ENCODE measurements at places on chromosomes 1 and 21.

DNA sequence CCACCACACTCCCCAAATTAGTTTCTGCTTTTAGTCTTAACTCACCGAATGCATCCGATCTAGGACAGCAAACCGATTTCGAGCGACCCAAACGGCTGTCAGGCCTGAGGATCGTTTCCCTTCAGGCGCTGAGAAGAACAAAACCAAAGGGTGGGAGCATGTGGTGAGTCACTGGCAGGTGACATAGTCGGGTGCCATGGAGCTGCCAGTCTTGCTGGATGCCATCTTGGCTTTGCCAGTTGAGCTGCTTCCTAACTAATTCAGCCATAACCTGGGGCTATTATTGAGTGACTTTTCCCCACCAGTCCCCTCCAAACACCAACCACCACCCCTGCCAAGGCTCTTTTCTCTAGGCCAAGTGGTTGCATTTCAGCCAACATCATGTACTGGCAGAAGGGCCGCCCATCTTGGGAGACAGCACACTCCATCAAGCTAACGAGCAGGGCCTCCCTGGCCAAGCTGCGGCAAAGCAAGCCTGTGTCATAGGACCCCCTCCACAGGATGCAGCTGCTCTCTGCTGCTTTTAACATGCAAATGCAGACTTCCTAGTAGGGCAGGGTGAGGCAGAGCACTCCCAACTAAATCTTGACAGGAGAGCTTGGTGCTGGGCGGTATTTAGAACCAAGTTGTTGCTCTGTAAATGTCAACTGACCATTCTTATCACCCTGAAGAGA, 22.3 kb upstream of the PEX19 start:
- DNase-seq = no peak

DNA sequence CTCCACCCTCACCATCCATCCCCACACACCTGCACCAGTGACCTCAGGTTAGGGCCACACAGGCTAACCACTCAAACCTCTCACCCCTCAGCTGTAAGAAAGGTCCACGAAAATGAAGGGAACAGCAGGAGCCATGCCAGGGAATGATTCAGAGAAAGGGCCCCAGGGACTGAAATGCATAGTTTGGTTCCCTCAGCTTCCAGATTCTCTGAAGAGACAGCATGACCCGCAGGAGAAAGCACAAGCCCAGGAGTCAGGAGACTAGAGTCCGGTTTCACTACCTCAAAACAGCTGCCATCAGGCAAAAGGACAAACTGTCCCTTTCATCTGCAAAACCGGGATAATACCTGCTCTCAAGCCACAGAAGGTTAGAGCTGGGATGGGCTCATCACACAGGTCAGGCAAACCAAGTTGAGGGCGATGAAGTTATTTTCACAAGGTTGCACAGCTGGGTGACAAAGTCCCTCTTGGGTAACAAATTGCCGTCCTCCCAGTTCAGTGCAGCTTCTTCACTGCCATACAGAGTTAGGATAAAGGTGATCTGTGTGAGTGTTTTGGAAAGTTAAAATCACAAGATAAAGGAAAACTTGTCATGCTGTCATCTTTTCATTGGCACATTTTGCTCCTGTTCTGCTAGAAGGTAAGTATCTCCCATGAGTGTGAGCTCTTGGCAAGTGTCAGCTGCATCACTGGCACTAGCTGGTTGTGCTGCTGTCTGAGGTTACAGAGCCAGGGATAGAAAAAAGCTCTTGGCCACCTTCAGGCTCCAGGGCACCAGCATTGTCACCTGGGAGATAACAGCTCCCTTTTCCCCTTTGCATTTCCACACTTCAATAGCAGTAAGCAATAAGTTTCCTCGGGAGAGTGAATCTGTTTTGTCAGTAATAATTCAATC, 120.4 kb downstream of the KCNH1 start:
- DNase-seq = no peak

- no peak for DNase-seq
Measured at GRCh38 chr1:221734187-221734586, 7.7 kb downstream of the DUSP10 start.

DNA sequence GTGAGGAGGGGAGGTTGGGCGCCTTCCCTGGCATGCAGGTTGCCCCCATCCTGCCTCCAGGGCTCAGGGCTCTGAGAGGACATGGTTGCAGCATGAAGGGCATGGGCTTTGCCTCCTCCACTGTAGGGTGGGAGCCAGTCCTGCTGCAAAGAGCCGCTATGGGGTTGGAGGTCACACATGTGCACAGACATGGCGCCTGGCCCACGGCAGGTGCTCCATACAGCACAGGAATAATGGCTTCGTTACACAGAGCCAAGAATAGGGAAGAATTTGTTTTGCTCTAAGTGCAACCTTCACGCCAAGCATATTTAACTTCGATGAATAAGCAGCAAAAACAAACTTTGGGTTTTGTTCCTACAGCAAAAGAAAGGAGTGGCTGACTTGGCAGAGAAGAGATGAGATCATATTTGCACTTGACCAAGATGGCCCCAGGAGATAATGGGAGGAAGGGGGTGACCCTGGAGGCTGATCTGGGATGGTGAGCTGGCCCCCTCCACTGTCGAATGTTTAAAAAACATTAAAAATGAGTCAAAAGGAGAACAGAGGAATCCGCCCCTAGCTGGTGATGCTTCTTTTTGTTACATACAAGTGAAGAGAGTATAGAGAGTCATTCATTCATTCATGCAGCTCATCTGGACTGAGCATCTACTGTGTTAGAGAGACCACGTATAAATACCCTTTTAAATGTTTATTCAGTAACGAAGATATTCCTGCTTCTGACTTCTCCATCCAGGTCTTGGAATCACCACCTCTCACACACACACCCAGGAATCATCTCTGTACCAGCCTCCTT, 12.4 kb upstream of the C2CD2 start:
- no peak for DNase-seq

DNA sequence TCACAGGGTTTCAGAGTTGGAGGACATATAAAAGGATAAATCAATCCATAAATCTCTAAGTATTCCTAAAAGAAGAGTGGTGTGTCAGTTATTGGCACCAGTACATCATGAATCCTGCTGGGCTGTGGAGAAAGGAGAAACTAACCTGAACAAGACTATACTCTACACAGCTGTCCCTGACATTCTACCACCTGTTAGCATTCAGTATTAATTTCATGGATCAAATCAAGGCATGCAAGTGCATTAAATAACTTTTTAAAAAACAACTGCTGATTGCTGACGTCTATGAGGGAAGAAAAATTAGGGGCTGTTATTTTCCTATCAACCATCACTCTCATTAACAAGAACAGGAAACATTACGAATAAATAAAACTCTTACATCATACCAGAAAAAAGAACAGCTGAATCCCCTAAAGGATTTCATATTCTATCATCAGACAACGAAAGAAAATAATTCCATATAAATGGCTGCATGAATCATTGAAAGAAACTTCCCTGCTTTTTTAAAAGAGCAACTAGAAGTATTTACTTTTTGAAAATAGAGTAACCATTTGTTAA, 121.7 kb downstream of the ATF6 start:
- DNase-seq = no peak

GRCh38 chr1:223041481-223041880, 101.6 kb downstream of the TLR5 start:
- DNase-seq = no peak

- DNase-seq = no peak
Measured at GRCh38 chr1:166390366-166391033, 223.7 kb upstream of the FAM78B start.

DNA sequence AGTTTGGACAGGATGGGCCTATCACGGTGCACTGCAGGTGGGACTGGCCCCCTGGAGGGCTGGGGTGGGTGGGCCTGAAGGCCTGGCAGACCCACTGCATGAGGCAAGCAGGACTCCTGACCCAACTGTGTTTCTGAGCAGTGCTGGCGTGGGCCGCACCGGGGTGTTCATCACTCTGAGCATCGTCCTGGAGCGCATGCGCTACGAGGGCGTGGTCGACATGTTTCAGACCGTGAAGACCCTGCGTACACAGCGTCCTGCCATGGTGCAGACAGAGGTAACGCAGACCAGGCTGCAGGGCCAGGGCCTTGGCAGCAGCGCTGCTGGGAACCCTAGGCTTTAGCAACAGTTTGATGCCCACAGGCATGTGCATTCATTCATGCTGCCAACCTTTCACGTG, 29.0 kb upstream of the KDM4A start:
- no peak for DNase-seq

DNA sequence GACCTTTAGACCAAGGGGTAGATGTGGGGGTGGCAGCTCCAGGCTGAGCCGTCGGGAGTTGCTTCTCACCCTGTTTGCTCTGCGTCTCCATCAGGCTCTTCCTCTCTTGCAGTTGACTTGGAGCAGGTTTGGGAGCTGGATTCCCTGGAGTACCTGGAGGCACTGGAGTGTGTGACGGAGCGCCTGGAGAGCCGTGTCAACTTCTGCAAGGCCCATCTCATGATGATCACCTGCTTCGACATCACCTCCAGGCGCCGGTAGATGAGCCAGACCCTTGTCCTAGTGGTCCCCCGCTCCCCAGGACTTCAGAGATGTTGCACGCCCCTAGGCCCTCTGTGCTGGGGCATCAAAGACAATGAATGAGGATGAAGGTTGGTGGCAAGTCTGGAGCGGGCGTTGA, 547.6 kb downstream of the KIF26B start:
- DNase-seq = no peak

DNA sequence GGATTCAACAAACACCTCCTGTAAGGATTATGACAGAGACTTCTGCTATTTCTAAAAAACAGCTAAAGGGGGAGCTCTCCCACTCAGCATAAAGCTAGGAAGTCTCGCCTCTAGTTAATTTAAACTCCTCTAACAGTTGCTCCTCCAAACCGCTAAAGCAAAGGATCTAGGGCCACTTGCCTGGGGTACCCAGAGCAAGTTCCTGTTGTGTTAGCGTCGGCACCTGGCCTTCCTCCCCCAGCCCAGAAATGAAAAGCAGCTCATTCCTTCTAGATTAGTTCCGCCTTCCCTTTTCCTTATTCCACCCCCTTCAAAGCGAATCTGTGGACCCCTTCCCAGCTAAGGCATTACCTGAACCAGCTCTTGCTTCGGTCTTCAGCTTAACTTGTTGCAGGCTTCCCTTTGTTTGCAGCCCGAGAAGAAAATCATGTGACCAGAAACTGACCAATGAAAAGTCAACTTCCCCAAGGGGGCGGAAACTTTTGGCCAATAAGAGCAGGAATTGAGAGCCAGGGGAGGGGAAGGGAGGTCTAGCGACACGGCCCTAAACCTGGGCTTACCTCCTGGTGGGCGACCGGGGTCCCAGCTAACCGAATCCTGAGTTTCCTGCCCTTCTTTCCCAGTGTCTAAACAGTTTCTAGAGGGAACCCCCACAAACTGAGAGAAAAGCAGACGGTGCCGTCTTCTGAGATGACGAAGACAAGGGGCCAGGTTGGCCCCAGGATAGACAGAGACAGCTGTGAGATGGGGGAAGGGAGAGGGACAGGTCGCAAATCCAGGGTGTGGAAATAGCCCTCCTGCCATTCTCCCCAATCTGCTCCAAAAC, at the start of gene PBXIP1:
Gene PBXIP1, minus strand, starts transcription at position 382 of the 826 bp plus-strand sequence. CDS start 2,378 bp downstream, outside the sequence.
- DNase-seq = peak; percentile 60

DNA sequence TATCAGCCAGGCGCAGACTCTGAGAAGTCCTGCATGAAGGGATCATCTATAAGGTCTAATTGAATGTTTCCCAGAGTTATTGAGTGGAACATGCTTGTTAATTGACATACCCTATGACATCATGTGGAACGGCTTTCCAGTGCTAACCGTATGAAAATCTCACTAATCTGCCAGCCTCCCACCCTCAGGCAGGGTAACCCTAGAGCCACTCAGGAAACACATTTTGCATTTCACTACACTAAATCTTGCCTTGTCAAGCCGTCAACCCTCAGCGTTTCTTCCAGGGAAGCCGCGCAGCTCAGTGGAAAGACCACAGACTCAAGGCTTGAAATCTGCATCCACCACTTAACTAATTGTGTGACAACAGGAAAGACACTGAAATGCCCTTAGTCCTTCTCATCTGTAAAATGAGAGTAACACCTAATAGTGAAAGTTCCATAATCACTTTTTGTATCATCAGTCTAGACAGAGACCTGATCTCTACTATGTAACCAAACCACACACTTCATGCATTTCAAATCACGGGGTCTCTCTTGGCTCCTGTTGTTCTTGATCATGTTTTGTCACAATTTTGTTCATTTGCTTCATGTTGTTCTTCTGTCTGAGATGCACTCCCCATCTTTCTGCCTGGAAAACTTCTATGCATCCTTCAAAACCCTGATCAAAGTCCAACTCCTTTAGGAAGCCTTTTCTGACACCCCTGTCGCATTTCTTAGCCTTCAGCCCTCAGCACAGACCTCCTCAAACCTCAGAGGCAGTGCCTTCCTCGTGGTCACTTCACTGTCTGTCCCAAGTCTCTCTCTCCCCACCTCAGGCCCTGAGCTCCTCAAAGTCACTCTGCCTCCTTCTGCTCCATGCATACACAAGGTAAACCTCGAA, 246.5 kb downstream of the TOMM20 start:
- no peak for DNase-seq

GRCh38 chr1:246753670-246754535, 29.7 kb downstream of the SCCPDH start:
- peak; percentile 56 for DNase-seq

DNA sequence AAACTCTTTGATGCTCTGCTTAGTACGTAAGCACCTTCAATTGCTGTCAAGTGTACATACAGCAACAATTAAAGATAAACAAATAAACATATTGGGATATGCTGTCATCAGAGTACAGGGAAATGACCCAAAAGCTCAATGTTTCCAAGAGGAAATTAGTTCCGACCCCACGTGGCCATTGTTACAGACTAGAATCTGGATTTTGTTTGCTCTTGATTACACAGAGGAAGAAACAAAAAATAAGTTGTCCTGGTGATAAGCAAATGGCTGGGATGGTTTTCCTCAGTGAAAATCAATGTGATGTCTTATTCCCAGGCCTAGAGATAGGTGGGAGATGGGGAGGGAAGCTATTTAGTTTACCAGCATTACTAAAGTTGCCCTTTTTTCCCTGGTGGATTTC, 113.0 kb upstream of the UBE2U start:
- DNase-seq = no peak

GRCh38 chr1:215748431-215748830, 181.3 kb downstream of the KCTD3 start:
- no peak for DNase-seq

DNA sequence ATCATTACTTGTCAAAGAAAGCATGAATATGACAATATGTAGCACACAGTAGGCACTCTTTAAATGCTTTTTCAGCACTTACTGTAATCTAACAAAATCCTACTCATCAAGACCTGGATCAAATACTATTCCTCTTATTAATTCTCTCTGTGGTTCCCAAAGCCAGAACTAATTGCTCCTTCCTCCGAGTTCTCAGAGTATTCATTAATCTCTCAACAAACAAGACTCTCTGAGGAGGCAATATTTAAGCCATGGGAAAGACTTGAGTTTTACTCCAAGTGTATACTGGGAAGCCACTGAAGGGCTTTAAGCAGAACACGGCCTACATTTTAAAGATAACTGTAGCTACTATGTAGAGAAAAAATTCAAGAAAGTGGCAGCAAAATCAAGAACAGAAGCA, 79.7 kb downstream of the ENAH start:
- no peak for DNase-seq

DNA sequence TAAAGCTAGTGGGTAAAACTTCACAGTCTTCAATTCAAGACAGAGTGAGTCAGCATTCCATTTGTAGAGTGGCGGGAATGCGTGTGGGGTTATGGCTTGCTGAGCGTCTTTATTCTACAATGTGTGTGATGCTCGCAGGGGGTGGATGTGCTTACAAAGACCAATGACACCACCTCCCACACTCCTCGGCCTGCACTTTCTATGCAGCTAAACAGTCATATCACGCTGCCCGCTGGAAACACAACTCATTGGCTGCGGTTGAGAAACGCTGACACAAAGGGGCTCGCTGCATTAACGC, 298.5 kb downstream of the PCP4 start:
- DNase-seq = no peak

GRCh38 chr1:162956922-162957321, 95.9 kb upstream of the CCDC190 start:
- DNase-seq = no peak

Data from stimulated activated CD4-positive, alpha-beta T cell treated with anti-CD3 and anti-CD28 coated beads, Interleukin-12 subunit alpha, Interleukin-12 subunit beta, amount 100 ng/mL, for 4 hours (primary cell).